Activated naive CD4-positive, alpha-beta T cell (primary cell): ENCODE measurements at places on chromosomes 16 and 17.

DNA sequence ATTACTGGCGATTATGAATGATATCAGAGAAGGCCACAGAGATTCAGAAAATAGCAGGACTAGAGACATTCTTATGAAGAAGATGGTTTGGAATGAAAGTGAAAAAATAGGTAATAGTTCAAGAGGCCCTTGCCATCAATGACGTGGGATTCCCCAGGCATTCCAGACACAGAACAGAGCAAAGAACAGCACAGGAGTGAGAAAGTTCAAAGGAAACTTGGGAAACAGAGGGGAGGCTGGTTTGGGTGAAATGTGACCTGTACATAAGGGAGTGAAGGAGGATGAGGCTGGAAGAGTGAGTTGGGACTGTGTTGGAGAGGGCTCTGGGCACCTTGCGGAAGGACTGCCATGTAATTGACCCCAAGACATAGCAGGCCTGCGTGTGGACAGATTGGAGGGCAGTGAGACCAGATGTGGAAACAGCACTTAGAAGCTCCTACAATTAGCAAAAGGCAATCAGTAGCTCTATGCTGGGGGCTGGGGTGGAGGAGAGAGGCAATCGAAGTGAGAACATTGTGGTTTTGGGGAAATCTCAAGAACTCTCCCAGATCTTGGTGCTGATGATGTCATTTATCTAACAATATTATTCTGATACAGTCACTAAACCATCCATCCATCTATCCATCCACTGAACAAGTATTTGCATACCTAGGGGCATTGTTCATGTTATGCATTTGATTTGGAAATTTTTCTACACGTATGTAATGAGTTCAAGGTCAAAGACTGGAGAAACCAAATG is 365.3 kb upstream of the ZFHX3 start:
- DNase-seq, result no peak

- DNase-seq, result no peak
Observed at GRCh38 chr16:30585022-30585399, 486 bp downstream of the ZNF785 start.

DNA sequence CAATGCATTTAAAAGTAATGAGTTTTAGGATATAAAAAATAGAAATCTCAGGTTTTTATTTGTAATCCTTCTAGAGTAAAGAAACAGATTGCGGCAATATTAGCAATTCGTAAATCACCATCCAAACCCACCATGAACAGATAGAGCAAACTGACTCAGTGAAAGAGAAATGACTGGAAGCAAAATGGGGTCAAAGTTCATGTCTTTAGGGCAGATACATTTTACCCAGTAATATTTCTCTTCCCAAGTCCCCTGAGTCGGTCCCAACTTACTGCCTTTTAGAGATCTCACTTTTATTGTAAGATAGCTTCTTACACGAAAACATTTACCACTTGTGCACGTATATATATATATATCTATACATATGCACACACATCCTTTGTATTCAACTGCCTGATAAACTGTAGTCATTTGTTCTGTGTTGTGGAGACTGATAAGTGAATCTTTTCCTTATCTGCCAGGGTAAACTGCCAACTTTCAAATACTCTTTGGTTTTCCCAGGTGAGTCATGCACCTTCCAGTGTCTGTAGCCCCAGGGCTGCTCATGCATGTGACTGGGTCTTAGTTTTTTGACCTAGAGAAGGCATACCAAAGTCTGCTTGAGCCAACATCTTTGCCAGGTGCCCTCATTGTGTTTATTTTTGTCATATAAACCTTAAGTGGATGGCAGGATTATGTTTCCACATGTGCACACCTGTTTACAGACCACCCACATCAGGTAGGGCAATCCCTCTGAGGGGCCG is 7.8 kb upstream of the IRF8 start:
- no peak for DNase-seq

DNA sequence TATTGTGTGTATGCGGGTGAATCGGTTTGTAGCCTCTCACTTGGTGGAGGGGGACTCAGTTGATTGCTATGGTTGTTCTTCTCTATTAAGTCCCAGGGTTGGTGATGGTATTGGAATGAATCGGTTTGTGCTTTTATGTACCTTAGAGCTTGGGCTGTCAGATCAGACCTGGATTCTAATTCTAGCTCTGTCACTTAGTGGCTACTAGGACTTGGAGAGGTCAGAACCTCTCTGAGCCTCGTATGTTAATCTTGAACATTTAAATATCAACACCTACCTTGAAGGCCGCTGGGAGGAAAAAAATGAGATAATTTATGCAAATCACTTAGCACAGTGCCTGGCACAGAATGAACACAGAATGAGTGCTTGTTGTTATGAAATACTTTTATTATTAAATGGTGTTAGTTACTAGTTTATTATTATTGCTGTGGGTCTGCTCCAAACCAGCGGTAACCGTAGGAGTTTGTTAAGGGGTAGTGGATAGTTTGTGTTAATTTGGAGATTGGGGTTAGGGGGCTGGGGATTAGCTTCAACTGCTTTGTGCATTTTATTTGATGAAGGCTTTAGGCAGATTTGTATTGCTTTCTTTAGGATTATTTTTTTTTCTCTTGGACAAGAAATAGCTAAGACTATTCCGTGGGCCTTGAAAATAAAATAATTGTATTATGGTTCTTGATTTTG is 3.5 kb downstream of the KDM6B start:
- no peak for DNase-seq

GRCh38 chr16:88738151-88739084 is 32.1 kb downstream of the CTU2 start:
- no peak for DNase-seq

GRCh38 chr17:61997664-61998063 is 67.4 kb downstream of the MED13 start:
- DNase-seq, result no peak

DNA sequence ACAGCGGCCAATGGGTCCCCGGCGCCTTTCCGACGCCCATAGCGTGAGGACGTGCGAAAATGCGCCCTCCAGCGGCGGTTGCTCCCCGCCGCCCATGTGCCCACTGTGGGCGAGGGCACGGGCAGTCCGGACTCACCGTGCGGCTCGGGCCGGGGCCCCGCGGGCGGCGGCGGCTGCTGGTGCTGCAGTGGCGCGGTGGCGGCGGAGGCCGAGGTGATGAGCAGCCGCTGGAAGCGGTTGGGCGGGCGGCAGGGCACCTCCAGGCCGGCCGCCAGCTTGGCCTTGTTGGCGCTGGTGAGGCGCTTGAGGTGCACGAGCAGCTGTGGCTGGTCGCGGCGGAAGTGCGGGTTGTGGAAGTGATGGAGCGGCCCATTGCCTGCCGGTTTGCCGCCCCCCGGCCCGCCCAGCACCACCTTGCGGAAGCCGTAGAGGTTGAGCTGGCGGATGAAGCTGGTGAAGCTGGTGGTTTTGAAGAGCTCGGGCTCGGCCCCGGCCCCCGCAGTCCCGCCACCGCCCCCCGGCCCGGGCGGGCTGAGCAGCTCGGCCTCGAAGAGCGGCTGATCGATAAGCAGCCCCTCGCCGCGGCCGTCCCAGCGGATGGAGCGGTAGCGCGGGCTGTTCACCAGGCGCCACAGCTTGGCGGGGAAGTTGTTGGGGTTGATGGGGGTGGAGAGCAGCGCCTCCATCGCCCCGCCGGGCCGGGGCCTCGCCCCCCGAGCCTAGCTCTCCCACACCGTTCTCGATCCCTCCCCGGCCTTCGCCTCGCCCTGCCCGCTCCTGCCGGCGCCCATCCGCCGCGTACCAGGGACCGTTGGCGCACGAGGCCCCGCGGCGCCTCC is at the start of gene HSF5:
HSF5 (minus strand) TSS at position 820 of the 839 bp plus-strand sequence; CDS start at position 686, 134 bp downstream.
- peak; percentile 18 for DNase-seq

DNA sequence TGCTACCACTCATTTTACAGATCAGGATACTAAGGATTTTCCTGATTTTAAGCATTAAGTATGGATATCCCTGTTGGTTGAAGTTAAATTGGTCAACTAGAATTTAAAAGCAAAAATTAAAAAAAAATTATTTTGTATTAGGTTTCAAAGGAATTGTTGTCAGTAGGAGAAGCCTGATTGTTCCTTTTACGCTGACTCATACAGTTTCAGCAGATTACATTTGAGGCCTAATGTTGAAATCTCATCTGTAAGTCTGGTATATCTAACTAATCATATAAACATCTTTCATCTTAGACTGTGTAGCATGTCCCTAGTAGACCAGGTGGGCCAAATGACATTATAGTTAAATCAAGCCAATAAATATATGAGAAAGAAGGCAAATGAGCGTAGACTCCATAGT is 83.5 kb downstream of the FTO start:
- DNase-seq, result no peak

GRCh38 chr16:64773184-64773583 is 348.7 kb downstream of the CDH11 start:
- DNase-seq, result no peak

DNA sequence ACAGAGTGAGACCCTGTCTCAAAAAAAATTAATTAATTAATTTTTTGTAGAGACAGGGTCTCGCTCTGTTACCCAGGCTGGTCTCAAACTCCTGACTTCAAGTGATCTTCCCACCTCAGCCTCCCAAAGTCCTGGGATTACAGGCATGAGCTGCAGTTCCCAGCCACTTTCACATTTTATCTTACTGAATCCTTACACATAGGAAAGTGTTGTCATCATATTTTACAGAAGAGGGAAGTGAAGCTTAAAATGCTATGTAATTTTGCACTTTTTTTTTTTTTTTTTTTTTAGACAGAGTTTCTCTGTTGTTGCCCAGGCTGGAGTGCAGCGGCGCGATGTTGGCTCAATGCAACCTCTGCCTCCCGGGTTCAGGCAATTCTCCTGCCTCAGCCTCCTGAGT is 21.1 kb upstream of the ZNF629 start:
- DNase-seq, result no peak

DNA sequence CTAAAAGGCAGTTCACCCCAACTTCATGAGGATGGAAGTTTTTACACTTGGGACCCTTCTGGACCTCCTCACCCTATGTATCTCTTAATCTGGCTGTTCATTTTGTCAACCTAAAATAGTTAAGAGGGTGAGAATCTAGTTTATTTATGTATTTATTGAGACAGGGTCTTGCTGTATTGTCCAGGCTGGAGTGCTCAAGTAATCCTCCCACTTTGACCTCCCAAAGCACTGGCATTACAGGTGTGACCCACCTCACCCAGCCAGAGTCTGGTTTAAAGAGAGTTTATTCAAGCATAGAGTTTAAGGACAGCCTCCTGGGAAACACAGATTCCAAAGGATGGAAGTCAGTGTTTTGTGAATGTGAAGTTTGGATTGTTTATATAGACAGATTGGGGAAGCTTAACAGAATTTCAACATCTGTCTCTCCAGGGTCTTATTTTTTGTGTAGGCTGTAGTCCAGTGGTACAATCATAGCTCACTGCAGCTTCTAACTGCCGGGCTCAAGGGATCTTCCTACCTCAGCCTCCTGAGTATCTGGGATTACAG is 8.0 kb upstream of the APPBP2 start:
- DNase-seq, result no peak

DNA sequence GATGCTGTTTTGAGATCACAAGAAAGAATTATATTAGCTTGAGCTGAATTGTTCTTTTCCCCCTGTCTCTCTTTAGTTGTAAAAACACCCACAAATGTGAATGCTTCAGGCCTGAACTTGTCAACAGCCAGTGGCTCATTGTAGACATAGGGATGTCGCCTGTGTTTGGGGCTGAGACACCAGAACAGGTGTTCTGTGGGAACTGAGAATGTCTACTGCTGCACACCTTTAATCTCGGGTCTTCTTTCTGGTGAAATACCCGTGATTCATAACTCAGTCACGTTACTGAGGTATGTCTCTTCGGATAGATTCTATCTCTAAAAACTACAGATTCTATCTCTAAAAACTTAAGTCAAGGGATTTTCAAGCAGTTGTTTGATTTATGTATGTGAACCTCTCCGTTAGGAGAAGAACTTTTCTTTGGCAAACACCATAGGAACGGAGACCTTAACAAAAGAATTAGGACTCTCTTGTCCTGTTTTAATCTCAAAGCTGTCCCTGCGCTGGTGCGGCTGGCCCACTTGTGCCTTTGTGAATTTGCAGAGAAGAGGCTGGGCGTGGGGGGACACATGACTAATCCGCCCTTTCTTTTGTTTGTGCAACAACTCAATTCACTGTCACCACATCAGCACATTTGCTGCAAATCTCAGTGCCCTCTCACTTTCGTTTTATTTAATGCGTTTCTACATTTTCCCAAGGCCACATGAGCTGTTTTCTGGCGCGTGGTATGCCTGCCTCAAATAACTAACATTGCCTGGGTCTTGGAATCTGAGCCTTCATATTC is 643.0 kb downstream of the MAF start:
- DNase-seq, result no peak

DNA sequence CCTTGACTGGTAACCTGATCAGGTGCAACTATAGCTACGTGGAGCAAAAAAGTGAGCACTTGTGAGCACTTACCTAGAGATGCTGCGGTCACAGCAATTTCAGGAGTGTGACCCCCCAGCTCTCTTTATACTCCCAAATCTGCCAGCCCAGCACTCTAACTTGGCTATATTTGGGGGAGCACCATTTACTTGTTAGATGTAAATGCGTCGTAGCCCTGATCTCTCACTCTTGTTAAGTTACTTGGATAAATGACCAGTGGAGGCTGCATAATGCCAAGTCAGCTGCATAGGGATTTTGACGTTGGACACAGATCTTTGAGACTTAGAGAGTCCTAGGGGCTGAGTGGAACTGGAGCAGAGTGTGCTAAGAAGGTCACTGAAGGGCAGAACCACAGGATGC is at the start of gene MYH13:
MYH13 (minus strand) TSS at position 101 of the 400 bp plus-strand sequence. CDS start 8,476 bp downstream, outside the sequence.
- DNase-seq, result no peak

DNA sequence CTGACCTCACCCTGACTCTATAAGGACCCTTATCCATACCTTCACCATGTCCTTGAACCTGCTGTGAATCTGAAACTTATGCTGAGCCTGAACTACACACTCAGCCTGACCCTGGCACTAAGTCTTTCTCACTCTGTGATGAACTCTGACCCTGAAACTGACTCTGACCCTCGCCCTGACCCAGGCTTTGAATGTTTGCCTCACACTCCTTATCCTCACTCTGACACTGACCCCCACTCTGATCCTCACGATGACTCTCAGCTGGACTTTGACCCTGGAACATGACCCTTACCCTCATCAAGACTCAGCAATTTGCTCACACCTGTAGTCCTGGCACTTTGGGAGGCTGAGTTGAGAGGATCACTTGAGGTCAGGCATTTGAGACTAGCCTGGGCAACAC is 4.4 kb downstream of the AHSP start:
- no peak for DNase-seq

DNA sequence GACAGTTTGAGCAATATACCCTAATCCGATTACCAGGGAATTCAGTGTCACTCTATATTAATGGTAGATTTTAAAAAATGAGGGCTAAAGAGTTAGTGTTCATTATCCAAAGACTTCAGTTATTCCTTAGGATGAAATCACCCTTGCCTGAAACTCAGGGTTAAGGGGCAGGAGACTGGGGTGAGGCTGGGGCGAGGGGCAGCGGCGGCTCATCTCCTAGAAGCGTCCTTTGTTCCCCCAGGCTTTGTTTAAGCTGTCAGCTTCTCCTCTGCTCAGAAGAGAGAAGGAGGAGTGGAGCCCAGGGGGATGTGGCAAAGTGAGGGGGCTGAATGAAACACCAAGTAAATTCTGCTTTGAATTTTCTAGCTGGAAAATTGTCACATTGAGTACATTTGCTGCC is 117.7 kb upstream of the ELAC2 start:
- DNase-seq, result no peak

- no peak for DNase-seq
Observed at GRCh38 chr17:54754560-54754959, 146.1 kb upstream of the TOM1L1 start.
